Activated CD8-positive, alpha-beta memory T cell treated with anti-CD3 and anti-CD28 coated beads, Interleukin-2, amount 10 ng/mL, durations not matched to agents 7 days and 5 days (primary cell): ENCODE measurements at places on chromosomes 1 and 21. TPM values are rescaled to one million over a fixed set of nuclear protein-coding genes. Genes with fewer than 3 reads are reported as not detected.

The LIN28A gene
- total RNA-seq, result not detected

The CLCA4 gene
- not detected for total RNA-seq

The ZBTB17 gene
- 68.8 TPM for total RNA-seq

The HSD3B2 gene
- not detected for total RNA-seq

The EPHA10 gene
- not detected for total RNA-seq

The FUBP1 gene
- 222 TPM for total RNA-seq

The GBP4 gene
- total RNA-seq, result 69.7 TPM

The RNU1-2 gene
- 922 TPM for total RNA-seq

The SIM2 gene
- total RNA-seq, result not detected

The SGIP1 gene
- not detected for total RNA-seq

The RHBDL2 gene
- not detected for total RNA-seq

The ZMYND12 gene
- total RNA-seq, result 1.1 TPM

The FMN2 gene
- total RNA-seq, result not detected

The DFFA gene
- 40.9 TPM for total RNA-seq

The MMEL1 gene
- total RNA-seq, result not detected

The PTCH2 gene
- 0.82 TPM for total RNA-seq

The PRR9 gene
- total RNA-seq, result not detected

The IVL gene
- total RNA-seq, result not detected

The SLAMF8 gene
- 1.5 TPM for total RNA-seq

The ZBTB37 gene
- 13.3 TPM for total RNA-seq

The GSTM5 gene
- not detected for total RNA-seq

The LENEP gene
- total RNA-seq, result 1.2 TPM

The LDLRAD1 gene
- total RNA-seq, result not detected

The ERO1B gene
- total RNA-seq, result 4.8 TPM

The NBPF3 gene
- 7.7 TPM for total RNA-seq

The FNDC5 gene
- total RNA-seq, result not detected

The RPE65 gene
- not detected for total RNA-seq

The COL9A2 gene
- 12.4 TPM for total RNA-seq

The COL6A1 gene
- total RNA-seq, result 0.12 TPM

The EVI5 gene
- total RNA-seq, result 2.6 TPM

The DARS2 gene
- total RNA-seq, result 32.3 TPM

The MAP3K21 gene
- 2.2 TPM for total RNA-seq

The SPRR2G gene
- total RNA-seq, result not detected

The TMEM50A gene
- 162 TPM for total RNA-seq

The F5 gene
- total RNA-seq, result 14.0 TPM

The S100A1 gene
- total RNA-seq, result not detected

The ANKRD45 gene
- 0.20 TPM for total RNA-seq

The EGLN1 gene
- total RNA-seq, result 30.1 TPM

The FAM72B gene
- 34.9 TPM for total RNA-seq

The FLVCR1 gene
- 17.1 TPM for total RNA-seq

The GFI1 gene
- total RNA-seq, result 87.8 TPM

The KIAA1614 gene
- 0.12 TPM for total RNA-seq

The SELP gene
- not detected for total RNA-seq

The CYP4A11 gene
- total RNA-seq, result not detected

The ADCY10 gene
- 0.07 TPM for total RNA-seq

The WDR47 gene
- total RNA-seq, result 10.7 TPM
